ENCODE measurements at places on chromosomes 4 and X.

GRCh38 chr4:165953181-165953580, 80.1 kb downstream of the TLL1 start:
- no peak for DNase-seq

DNA sequence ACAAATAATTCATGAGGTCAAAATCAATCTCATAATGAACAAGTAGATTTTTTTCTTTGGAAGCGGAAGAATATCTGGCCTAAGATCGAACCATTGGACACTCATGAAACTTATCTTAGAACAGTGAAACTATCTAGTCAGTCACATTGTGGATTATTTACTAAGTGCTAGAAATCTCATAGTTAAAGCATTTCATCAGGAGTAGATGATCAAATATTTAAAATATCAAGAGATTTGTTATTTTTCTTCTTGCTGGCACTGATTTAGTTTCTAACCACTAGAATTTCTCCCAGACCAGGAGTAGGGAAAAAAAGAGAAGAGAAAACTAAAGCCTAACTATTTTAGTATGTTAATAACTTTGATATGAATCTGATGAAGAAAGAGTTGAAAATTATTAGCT, 105.5 kb downstream of the SHROOM3 start:
- no peak for DNase-seq

DNA sequence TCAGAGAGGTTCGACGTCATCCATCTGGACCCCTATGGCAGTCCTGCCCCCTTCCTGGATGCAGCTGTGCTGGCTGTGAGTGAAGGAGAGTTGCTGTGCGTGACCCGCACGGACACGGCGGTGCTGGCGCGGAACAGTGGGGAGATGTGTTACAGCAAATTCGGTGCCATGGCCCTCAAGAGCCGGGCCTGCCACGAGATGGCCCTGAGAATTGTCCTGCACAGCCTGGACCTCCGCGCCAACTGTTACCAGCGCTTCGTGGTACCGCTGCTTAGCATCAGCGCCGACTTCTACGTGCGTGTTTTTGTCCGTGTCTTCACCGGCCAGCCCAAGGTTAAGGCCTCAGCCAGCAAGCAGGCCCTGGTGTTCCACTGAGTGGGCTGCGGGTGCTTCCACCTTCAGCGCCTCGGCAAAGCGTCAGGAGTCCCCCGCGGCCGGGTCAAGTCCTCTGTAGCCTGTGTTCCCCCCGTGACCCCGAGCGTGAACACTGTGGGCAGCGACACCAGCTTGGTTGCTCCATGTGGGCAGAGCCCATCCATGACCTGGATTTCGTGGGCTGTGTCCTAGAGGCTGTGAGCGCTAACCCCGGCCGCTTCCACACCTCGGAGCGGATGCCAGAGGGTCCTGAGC, 186.7 kb upstream of the SLITRK2 start:
- DNase-seq = no peak

- DNase-seq = no peak
Measured at GRCh38 chrX:6732101-6732500, 197.2 kb upstream of the VCX3A start.

DNA sequence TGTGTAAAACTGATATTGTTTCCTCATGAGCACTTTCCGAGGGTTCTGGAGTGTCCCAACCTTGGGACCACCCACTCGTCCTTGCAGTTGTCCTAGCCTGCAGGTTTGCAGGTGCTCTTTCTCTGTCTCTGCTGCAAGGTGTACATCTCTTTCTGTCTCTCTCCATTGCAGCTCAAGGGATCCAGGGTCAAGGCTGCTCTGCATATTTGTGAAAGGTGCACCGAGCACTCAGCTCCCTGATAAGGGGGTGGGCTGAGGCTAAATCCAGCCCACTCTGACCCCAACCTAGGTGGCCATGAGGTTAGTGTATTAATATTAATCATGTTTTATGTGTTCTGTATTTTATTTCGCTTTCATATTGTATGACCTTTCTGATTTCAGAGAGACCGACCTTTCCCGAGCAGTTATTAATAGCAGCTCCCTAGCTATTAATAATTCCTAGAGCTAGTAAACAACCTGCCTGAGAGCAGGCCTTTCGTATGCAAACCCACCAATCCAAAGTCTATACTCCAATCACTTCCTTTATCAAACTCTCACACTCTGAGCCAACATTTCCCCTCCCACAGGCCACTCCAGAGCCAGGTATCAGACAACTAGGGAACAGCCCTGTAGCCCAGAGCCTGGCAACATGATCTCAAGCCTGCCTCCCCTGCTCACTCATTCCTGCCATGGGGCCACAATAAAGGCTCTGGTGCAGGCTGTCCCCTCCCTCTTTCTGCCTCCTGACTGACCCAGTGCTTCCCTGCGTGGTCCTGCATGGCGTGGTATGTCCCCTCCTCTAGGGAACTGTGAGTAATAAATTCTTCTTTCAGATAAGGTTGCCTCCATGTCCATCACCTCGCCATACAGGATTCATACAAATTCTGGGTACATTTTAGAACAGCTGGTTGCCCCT, 73.9 kb downstream of the SLC2A9 start:
- no peak for DNase-seq

DNA sequence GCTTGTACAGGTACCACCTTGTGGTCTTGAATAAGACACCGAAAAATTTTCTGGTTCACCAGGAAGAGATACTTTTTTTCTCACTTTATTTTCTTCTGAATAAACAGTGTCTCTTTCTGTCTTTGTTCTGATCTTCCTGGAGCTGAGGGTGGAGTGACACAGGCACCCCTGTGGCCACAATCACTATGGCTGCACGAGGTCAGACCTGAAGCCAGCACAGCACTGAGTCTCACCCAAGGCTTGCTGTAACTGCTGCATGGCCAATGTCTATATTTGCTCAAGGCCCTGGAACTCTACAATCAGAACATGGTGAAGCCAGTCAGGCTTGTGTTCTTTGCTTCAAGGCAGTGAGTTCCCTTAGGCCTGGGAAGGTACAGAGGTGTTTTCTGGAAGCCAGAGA, 87.2 kb downstream of the GPR174 start:
- no peak for DNase-seq

DNA sequence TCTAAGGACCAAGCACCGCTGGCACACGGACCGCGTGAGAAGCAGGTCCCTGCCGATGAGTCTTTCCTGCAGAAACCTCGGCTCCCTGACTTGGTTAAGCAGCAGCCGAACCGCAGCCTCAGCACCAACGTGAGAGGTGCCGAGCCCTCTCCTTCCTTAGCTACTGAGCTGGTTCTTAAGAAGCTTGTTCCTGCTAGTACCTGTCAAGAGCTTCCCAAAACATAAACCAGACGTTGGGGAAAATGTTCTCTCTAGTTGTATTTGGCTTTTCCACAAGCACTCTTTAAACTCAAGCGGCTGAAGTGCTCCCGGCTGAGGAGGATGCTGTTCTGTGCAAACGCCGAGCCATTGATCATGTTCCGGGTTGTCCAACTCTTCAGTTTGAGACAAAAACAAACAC, 29.3 kb upstream of the TLR3 start:
- no peak for DNase-seq

Measured in GM06990 (cell line).